ENCODE measurements at places on chromosomes 3 and 15.

DNA sequence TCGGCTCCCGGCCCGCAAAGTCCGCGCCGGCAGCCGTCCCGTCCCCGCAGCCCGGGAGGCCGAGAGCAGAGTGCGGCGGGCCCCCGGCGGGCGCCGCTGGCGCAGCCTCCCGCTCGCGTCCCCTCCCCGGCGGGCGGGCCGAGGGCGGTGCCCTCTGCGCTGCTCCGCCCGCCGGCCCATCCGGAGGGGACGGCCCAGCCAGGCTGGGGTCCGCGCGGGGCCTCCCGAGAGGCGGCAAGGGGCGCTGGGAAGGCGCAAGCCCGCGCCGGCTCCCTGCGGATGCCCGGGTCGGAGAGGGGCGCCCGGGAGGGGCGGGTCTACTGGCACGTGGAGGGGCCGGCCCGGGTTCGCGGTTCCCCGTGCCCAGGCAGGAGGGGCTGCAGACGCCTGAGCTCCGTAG lies at the start of the genes CLCN2 and POLR2H:
Gene CLCN2 (minus strand): TSS at position 74 of the 400 bp plus-strand sequence. CDS start 126 bp downstream, outside the sequence.
Gene POLR2H (plus strand): TSS at position 179 of the 400 bp plus-strand sequence. CDS start 1,783 bp downstream, outside the sequence.
- DNase-seq: no peak

GRCh38 chr3:57785446-57785845 lies 29.3 kb downstream of the SLMAP start:
- DNase-seq: no peak

DNA sequence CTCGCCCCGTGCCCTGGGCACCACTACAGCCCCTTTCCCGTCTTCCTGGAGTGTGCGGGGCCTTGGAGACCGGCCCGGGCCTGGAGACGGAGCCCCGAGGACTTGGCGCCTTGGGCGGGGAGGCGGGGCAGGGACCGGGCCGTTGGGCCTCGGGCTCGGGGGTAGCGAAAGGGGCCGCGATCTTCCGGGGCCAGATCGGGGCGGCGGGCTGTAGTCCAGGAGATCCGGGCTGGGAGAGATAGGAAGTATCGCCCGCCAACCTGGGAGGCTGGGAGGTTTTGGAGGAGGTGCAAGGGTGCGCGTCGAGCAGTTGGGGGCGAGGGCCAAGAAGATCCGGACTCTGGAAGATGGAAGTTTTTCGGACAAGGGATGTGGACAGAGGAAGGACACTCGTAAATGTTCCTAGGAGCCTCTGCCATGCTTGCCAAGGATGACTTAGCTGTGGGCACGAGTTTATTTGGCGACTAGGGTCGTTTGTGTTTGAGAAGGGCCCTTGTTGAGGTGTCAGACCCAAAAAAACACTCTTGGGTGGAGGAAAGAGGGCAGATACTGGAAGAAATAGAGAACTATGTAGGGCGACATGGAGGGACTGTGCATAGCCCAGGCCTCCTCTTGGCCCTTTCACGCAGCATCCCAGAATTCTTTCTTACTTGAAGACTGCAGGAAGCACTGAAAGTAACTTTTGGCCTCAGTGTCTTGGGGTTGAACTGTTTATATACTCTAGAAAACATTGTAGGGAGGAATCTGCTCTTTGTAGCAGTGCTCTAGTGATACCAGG lies 712 bp downstream of the RTF1 start:
- DNase-seq: no peak

GRCh38 chr3:86969500-86970189 lies 21.3 kb downstream of the VGLL3 start:
- DNase-seq: no peak

Measured in CD4-positive, alpha-beta T cell treated with Interleukin-15 for 1 hour (primary cell).